Stimulated activated CD4-positive, alpha-beta T cell treated with anti-CD3 and anti-CD28 coated beads, Interleukin-12 subunit alpha, Interleukin-12 subunit beta, amount 100 ng/mL, for 24 hours (primary cell): ENCODE measurements at places on chromosomes 16 and 17.
A peak's percentile ranks its signal among the peaks of the same experiment; 100 is the strongest.

- no peak for DNase-seq
Measured at GRCh38 chr17:28369684-28370034, 448 bp downstream of the VTN start.

DNA sequence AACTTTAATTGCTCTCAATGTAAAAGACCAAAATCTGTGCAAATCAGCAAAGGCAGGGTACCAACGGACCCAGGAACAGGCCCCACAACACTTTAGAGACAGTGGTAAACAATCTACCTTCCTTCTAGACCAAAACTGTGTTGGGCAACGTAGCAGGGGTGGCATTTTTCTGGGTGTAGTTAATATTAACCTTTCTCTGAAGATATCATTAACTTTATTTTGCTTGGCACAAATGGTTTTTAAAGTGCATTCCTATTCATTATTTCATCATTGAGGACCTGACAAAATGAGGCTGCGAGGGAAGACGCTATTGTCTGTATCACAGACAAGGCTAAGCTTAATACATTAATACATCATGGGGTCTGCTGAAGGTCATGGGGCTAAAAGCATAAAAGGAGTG is 37.9 kb upstream of the TRAP1 start:
- DNase-seq: no peak

DNA sequence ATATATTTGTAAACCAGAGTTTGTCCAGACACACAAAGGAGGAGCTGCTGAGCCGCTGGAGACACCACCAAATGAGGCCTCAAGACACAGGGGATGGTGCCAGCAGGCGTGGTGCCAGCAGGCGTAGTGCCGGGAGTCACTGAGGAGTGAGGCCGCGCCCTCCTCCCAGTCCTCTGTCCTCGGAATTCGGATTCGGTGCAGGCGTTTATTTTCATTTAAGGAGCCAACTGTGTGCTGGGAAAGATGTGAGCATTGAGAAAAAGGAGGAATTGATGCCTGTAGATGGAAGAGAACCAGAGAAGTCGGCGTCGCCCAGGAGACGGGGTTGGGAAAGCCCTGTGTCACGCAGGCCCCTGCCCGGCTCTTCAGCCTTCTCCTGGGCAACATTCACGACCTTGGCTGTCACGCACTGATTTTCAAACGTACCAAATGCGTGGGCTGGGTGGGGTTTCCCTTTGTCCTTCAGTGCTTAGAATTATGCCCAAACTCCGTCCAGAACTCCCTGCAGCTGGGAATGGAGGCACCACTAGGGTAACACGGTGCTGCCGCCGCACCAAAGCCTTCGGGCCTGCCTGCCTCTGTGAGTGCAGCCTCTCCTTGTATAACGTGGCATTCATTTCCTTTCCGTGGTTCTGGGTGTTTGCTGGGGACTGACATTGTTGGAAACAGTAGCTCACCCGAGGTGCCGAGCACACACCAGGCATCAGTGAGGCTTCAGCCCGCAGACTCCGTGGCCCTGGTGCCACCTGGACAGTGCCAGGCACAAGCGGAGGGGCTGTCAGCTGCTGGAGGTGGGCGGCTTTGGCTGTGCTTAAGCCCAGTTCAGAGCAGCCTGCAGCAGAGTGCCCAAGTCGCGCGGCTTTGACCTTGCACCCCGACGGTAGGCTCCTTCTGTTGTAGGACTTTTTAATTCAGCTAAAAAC is 49.0 kb upstream of the CHMP6 start:
- no peak for DNase-seq

DNA sequence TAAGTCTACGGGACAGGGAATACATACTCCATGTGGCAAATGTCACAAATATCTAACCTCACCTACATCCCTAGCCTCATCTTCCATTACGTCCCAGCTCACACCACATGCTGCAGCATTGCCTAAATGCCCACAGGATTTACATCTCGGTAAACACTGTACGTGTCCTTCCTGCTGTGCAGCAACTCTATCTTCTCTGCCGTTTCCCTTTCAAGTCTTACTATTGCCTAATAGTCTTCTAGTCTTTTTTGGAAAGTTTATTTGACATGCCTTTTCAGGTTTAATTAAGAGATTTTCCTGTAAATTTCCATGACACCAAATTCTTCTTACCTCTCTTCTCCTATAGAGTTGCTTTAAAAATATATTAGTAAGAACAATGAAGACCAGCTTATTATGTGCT is 120.5 kb downstream of the HS3ST4 start:
- no peak for DNase-seq

GRCh38 chr16:10226141-10226986 is 44.1 kb upstream of the GRIN2A start:
- no peak for DNase-seq

DNA sequence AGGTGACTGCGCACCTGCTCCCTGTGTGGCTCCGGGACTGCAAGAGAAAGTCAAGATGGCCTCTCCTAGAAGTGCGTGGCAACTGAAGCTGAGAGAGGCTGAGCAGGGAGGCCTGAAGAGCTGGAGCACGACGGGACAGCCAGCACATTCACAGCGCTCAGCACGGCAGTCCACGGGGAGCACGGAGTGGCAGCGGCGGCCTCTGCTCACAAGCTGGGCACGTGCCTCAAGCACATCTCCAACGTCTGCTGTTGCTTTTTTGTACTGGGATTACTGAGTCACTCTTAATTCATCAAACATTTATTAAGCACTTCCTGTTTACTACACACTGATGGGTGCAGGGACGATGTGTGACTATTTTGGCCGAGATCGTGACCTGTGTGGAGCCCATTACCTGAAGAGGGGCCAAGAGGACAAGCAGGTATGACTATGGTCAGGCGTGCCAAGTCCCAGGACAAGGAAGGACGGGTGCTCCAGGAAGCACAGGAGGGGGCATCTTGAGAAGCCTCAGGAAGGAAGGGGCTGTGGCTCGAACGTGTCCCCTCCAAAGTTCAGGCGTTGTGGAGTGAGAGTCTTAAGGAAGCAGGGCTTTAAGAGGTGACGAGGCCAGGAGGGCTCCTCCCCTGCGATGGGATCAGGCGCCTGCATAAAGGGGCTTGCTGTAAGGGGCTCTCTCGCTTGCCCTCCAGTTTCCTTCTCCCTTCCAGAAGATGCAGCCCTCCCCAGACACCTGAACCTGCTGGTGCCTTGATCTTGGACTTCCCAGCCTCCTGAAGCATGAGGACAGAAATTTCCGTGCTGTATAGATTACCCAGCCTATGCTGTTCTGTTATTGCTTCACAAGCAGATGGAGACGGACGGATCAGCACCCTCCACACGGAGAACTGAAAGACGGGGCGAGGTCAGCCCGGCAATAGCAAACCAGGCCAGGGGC is 105.8 kb downstream of the ADCY9 start:
- no peak for DNase-seq

DNA sequence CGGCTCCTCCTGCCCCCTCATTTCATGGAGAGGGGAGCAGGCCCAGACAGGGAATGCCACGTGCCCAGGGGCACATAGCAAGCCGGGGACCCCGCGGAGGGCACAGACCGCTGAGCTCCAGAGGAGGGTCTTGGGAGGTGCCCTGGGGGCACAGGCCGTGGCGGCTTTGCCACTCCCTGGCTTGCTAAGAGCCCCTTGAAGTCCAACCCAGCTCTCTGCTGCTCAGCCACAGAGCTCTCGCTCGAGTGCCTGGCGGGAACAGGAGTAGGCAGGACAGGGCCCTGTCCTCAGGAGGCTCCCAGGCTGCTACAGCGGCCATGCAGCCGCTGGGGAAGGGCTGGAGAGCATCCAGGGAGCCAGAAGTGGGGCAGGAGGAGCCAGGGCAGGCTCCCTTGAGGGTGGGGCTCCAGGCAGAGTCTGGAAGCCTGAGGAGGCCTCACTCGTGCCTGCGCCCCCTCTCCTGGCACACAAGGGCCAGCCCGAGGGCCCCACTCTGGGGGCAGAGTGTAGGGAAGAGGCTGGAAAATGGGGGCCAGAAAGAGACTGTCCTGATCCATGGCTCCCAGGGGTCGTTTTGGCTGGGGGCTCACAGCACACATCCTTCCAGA is 4.4 kb upstream of the RAB26 start:
- no peak for DNase-seq

- DNase-seq: no peak
Measured at GRCh38 chr16:85167589-85168537, 55.6 kb upstream of the CIBAR2 start.

- no peak for DNase-seq
Measured at GRCh38 chr16:88366032-88366703, 16.6 kb upstream of the ZNF469 start.

DNA sequence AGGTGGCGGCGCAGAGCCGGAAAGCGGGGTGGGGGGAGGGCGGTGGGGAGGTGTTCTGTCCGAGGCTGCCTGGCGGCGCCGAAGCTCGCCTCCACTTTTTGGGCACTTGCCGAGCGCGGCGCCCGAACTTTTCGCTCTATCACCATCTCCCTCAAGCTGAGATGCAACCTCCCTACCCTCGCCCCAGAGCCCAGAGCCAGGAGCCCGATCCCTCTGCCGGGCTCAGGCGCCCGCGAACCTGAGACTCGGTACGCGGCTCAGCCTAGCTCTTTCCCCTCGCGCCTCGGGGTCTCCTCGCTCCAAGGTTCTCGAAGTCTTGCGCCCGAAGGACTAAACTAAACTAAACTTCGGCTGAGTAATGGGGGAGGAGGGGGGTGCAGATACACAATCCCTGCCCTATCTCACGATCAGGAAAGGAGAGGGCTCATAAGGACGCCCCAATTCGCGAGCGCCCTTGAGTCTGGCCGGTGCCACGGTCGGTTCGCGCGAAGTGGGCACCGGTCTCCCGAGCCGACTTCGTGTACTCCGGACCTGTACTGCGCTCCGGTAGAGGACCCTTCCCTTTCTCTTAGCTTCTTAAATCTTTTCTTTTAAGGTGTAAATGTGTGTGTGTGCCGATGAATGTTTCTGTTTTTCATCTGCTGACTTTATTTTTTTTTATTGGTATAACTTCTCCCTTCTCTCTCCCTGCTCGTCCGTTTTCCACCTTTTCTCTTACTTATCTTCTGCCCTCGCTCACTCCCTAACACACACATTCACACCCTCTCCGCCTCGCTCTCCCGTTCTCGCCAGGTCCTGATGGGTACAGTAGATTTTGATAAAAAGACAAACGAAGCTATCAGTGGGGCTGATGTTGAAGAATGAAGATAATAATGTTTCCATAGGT is 1.9 kb upstream of the SALL1 start:
- no peak for DNase-seq

DNA sequence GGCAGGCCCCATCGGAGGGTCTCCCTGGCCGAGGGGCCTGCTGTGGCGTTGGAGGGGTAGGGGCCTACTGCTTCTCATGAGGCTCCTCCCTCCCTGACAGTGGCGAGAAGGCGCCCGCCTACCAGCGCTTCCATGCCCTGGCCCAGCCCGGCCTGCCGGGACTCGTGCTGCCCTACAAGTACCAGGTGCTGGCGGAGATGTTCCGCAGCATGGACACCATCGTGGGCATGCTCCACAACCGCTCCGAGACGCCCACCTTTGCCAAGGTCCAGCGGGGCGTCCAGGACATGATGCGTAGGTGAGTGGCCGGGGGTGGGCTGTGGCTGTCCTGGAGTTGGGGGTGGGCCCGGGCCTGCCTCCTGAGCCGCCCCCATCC is 1.7 kb downstream of the CDT1 start:
- no peak for DNase-seq

DNA sequence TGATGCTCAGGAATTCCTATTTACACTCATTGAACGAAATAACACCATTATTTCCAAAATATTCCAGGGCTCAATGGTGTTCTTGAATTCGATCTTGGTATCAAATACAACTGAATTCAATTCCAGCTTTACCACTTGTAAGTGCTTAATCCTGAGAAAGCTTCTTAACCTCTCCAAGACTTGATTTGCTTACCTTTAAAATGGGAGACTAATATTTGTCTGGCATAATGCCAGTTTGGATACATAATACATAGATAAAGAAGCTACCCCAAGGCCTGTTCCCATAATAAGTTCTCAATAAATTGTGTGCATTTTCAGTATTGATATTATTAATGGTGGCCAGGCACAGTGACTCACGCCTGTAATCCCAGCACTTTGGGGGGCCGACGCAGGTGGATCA is 368.9 kb upstream of the MAF start:
- DNase-seq: no peak

- peak; percentile 2 for DNase-seq
Measured at GRCh38 chr16:53022374-53022773, 30.3 kb downstream of the CHD9NB start.

GRCh38 chr17:21194703-21195102 is 19.3 kb downstream of the TMEM11 start:
- no peak for DNase-seq

DNA sequence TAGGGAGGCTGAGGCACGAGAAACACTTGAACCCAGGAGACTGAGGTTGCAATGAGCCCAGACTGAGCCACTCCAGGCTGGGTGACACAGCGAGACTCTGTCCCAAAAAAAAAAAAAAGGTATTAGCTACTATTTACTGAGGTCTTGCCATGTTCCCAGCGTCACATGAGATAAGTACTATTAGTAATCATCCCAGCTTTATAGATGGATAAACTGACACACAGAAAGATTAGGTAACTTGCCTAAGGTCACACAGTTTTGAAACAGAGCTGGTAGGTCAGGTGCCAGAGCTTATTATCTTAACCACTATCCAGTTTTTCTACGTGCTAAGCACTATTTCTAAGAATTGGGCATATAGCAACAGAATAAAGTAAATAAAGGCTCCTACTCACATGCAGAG is 51.6 kb downstream of the TEX14 start:
- no peak for DNase-seq

- no peak for DNase-seq
Measured at GRCh38 chr17:81120149-81120484, 45.2 kb upstream of the PVALEF start.

- no peak for DNase-seq
Measured at GRCh38 chr16:12815361-12815760, 11.7 kb upstream of the CPPED1 start.

GRCh38 chr16:56093055-56093454 is 98.2 kb upstream of the GNAO1 start:
- no peak for DNase-seq

DNA sequence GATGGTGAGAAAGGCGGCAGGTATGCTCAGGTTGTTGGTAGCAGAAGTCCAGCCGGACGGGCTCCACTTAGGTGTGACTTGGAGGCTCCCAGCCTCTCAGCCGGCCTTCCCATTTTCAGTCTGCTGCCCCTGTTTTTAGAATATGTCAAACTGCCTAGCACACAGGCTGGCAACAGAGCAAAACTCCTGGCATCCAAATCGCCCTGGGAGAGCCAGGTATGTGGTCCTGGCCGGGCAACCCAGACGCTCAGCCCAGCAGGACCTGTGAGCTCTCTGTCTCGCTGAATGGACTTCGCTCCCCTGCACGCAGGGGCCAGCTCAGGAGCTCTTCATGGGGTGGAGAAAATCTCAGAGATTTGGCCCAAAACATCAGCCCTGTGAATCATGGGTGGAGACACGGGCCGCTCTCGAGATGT is 147.9 kb upstream of the CHMP6 start:
- no peak for DNase-seq

- no peak for DNase-seq
Measured at GRCh38 chr17:48551596-48552465, 6.9 kb upstream of the HOXB2 start.
